ENCODE measurements at places on chromosomes 7 and 10. TPM values are rescaled to one million over a fixed set of nuclear protein-coding genes. Genes with fewer than 3 reads are reported as not detected.

The OR2A12 gene
- not detected for total RNA-seq

The ANKRD2 gene
- 13.9 TPM for total RNA-seq

The CCNY gene
- 54.0 TPM for total RNA-seq

The LIPK gene
- total RNA-seq = not detected

The GPR37 gene
- 1.6 TPM for total RNA-seq

The ODAD2 gene
- 1.3 TPM for total RNA-seq

The SLC26A5 gene
- total RNA-seq = 3.9 TPM

The CALML3 gene
- 8.0 TPM for total RNA-seq

The SFRP4 gene
- total RNA-seq = 25.3 TPM

The RBP3 gene
- not detected for total RNA-seq

The ITGA8 gene
- 11.2 TPM for total RNA-seq
